Mesothelial cell of epicardium (in vitro differentiated cells): ENCODE measurements at places on chromosomes 13 and 19.
A peak's percentile ranks its signal among the peaks of the same experiment; 100 is the strongest.

DNA sequence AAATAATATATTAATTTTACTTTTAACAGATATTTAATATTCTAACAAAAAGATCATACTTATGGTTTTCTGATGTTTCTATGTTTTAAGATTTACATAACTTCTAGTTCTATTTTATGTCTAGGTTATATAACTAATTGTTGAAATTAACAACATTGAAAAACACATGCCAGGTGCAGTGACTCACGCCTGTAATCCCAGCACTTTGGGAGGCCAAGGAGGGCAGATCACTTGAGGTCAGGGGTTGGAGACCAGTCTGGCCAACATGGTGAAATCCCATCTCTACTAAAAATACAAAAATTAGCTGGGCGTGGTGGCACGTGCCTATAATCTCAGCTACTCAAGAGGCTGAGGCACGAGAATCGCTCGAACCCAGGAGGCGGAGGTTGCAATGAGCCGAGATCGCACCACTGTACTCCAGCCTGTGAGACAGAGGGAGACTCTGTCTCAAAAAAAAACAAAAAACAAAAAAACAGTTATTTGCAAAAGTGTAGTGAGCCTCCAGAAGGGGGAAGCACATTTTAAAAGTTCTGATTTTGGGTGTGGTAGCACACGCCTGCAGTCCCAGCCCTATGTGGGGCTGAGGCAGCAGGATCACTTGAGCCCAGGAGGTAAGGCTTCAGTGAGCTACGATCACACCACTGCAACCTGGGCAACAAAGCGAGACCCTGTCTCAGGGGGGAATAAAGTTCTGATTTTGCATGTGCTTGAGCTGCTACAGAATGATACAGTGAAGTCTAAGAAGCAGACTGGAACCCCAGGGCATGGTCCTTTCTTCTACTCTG is 18.7 kb downstream of the MIPEP start:
- no peak for DNase-seq

- peak; percentile 87 for DNase-seq
These were observed 2.3 kb upstream of the MZF1 start for GRCh38 chr19:58575183-58576041.

DNA sequence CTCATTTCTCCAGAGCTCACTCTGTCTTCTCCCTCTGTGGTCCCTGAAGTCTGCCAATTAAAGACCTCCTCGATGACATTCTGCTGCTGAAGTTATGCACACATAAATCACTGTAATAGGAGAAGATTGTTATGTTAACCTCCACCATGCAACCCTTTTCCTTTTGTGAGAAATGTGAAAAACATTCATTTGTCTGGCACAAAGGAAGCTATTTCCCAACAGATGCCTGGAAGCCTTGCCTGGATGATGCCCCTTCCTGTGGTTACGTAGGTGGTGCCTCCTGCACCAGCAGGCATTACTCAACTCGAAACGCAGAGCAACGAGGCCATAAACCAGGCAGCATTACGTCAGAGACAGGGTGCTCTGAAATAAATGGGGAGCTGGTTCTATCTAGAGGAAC is 327.4 kb upstream of the ZNF507 start:
- no peak for DNase-seq

DNA sequence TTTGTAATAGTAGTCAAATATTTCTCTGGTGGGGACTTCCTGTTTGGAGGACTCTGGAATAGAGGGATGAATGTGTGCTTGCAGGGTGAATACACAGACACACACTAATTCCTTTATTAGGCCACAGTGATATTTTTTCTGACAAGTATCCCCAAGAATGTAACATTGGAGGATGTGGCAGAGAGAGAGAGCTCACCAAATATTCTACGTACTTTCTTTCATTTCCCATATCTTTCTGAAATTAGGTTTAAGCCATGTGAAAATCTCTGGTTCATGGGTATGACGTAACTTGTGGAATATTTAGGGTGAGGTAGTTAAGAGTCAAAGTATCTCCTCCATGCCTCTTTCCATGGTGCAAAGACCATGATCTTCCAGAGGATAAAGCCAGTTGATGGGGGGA is 463.4 kb downstream of the DIAPH3 start:
- no peak for DNase-seq

- no peak for DNase-seq
These were observed 486 bp downstream of the ZNF808 start for GRCh38 chr19:52527956-52528351.

DNA sequence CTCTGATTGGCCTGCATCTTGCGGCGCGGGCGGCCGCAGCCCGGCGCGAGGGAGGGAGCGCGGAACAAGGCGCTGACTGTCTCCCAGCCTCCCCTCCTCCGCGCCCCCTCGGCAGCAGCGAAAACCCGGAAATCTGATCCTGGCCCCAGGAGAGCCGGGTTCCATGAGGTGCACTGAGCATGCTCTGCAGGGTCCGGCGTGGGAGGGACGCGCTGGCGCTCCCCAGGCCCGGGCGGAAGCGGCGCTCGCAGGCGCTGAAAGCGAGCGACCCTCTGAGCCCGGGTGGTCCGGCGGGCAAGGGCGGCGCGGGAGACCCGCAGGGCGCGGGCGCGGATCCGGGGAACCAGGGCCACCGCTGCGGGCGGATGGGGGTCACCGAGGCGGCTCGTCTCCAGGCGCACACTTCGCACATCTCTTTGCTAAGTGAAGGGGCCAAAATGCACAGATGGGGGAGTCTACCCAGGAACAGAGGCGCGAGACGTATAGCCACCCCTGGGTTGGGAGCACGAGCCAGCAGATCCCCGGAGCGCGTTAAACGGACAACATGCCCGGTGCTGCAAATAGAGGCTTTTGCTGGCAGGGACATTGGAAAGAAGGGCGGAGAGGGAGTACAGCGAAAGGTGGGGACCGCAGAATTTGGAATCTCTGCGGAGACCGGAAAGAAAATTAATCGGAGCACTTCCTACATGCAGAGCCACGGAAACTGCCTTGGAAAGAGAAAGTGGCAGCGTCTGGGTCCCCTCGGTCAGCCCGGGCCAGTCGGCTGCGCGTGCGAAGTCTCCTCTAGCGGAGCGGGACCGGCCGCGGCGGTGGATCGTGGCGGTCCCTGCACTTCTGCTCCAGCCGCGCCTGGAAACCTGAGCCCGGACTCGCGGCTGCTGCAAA is 510 bp upstream of the PCDH9 start:
- DNase-seq: peak; percentile 97

GRCh38 chr13:96089749-96090239 is at the start of gene HS6ST3:
TSS of gene HS6ST3 (plus strand) at chr13:96090107.
- peak; percentile 59 for DNase-seq

GRCh38 chr13:73702419-73703071 is 431.7 kb downstream of the KLF12 start:
- DNase-seq: no peak

DNA sequence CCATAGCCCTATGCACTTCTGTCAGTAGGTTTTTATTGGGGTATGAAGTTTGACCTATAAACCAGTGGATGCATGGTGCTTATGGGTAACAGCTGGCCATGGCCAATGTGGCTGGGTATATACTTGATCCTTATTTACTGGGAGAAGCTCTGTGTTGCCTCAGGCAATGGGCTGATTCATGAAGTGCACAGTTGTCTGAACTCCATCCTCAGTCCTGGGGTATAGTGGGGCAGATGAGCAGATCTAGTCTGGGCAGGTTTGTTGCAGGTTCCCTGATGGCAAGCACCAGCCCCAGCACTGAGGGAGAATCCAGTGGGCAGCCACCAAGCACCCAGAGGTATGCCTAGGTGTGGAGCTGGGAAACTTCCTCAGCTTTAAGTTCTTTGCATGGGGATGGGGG is 274.4 kb downstream of the TDRD3 start:
- DNase-seq: no peak

- peak; percentile 64 for DNase-seq
These were observed 17.7 kb downstream of the RFX2 start for GRCh38 chr19:6092329-6093286.

DNA sequence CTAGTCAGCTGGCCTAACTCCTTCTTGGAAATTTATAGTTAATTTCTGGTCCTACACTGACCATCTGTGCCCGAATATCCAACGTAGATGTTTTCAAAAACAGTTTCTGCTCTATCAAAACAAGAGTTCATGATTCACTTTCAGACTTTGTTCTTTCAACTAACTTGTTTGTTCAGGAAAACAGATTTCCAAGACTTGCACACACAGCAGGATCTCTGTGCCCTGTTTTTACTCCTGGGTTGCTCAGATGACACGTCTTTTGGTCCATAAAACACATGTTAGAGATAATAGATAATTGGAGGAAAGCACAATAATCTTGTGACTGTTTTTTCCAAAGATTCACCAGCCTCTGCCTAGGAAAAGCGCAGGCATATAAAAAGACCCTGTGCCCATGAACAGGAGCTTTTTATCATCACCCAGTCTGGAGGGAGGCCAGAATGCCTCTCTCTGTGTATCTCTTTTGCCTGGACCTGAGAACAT is 218.0 kb downstream of the IRS2 start:
- DNase-seq: no peak

DNA sequence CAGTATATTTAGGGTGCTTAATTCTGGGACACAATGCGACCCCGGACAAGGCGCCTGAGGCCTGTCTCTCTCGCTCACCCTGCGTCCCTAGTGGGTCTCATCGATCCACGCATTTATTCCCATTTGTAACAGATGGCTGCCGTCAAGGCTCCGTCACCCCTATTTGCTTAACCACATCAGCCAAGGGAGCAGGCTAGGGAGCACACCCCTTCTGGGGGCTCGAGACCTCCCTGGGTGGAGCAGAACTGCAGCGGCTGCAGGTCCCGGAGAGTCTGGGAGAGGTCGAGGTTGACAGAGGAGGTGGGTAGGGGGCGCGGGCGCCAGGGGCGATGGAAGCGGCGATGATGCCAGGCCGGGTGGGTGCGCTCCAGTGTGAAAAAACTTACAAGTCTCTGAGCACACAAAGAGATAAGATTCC is 507 bp downstream of the ALG5 start:
- DNase-seq: peak; percentile 57

- no peak for DNase-seq
These were observed 49.3 kb downstream of the UBL3 start for GRCh38 chr13:29801102-29801501.

DNA sequence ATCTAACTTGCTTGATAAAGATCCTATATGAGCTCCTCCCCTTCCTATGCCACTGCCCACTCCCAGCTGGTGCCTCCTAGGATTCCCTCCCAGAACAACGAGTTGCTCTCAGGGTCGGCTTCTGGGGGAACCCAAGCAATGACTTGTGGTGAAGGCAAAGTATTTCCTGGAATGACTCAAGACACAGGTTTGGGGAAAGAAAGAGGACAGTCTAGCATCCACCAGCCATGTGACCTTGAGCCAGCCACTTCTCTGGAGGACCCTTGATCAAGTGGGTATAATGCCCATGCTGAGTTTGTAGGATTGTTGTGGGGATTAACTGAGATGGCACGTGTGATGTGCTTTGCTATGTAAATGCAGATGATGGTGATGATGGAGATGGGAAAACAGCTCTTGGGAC is 33.0 kb downstream of the MBD3L2B start:
- no peak for DNase-seq

DNA sequence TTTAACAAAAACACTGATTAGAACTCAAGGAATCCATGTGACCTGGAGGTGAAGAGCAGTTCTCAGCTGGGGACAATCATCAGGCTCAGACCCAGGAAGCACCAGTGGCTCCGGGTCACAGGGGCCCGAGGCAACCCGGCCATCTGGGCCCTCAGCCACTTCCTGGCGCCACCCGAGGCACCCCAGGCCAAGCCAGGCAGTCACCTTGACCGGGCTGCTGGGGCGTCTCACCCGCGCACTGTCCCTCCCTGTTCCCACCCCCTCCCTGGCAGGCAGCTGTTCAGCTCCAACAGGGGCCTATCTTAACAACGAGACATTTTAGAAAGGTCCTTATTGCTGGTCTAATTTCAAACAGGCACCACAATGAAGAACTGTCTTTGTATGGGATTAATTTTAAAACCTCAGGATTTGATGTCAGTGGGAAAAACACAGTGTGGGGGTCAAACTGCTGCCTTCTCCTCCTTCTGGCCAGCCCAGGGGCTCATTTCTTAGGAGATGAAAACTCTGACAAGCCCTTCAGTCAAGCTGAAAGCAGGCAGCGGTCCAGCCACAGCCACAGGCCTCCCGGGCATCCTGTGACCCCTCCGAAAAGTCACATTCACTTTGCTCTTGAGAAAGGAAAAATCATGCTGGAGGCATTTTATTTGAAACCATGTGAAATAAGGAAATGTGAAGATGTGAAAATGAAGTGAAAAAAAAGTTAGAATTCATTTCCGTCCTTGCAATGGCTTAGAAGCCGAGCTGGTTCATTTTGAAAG is 83.3 kb downstream of the KCTD15 start:
- DNase-seq: no peak

DNA sequence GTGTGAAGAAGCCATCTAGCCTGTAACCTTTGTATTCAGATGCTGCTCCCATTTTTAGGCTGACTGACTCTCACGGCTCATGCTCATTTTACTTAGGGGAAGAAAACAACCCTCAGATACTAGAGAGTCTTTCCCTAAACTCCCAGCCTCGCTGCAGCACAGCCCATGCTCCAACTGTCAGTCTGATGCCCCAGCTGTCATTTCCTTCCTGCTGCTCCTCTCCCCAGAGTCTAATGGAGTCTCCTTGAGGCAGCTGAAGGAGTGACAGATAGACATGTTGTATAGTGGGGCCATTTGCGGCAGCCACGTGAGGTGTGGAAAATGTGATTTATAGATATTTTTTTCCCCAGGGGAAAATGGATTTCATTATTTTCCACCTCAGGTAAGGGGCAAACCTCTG is 59.2 kb upstream of the OLFM4 start:
- no peak for DNase-seq

GRCh38 chr13:112601371-112601770 is 13.4 kb upstream of the TUBGCP3 start:
- no peak for DNase-seq

GRCh38 chr19:10535613-10536012 is 8.1 kb upstream of the ATG4D start:
- no peak for DNase-seq

- DNase-seq: no peak
These were observed 1701.3 kb upstream of the PRR20A start for GRCh38 chr13:55439450-55439849.

GRCh38 chr13:28485551-28485950 is 9.4 kb downstream of the FLT1 start:
- DNase-seq: no peak

DNA sequence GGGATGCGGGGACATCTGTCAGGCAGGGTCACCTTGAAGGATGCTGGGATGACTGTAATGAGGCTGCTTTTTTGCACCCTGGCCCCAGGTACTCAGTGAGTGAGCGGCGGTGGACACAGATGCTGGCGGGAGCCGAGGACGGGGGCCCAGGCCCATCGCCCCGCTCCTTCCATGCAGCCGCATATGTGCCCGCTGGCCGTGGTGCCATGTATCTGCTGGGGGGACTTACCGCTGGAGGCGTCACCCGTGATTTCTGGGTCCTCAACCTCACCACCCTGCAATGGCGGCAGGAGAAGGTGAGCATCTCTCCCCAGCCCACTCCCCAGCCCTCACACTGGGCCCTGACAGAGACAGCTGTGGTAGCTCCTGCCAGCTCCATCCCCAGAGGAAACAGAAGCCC is 31.3 kb downstream of the MEGF8 start:
- no peak for DNase-seq

DNA sequence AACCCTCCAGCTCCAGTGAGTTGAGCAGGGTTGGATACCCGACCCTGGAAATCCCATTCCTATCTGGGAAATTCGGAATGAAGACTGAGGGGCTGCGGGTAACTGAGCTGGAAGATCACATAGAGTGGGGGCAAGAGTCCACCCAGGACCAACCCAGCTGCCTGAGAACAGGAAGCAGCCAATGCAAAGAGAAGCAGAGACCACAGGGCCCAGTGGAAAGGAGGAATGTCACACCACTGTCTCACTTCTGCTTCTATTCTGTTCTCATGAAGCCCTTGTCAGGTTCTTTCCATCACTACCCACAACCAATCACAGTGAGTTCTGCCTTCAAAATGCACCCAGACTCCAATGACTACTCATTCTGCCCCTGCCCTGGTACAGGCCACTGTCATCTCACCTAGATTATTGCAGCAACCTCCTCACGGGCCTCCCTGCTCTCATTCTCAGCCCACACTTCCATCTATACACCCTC is 15.3 kb downstream of the DYRK1B start:
- DNase-seq: no peak
